ENCODE measurements at places on chromosomes 16 and 17.

- no peak for DNase-seq
Observed at GRCh38 chr17:2695243-2695960, 16.2 kb downstream of the CLUH start.

- DNase-seq: peak; percentile 96
Observed at GRCh38 chr16:48366165-48367093, 18.8 kb downstream of the SIAH1 start.

DNA sequence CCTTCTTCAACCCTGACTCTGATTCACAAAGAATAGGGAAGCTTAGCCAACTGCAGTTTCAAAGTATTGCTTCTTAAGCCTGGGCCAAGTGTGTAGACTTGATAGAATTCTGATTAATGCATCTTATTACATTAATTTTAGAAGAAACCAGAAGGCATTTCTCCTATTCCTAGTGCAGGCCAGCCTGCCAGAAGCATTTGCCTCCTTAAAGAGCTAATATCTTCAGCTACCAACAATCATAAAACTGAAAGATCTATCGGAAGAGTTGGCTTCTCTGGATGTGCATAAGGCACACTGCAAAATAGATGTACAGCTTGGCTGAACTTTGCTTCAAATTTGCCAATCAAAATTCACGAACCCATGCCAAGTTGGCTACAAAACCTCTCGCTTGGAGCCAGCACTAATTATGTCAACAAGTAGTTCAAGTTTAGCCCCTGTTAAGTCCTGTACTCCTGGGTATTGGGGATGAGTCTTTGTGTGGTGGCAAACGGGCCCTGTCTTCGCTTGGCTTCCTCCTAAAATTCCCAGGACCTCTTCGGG is 717.8 kb downstream of the WWOX start:
- no peak for DNase-seq

GRCh38 chr16:52497067-52497816 is 49.7 kb downstream of the TOX3 start:
- DNase-seq: no peak

DNA sequence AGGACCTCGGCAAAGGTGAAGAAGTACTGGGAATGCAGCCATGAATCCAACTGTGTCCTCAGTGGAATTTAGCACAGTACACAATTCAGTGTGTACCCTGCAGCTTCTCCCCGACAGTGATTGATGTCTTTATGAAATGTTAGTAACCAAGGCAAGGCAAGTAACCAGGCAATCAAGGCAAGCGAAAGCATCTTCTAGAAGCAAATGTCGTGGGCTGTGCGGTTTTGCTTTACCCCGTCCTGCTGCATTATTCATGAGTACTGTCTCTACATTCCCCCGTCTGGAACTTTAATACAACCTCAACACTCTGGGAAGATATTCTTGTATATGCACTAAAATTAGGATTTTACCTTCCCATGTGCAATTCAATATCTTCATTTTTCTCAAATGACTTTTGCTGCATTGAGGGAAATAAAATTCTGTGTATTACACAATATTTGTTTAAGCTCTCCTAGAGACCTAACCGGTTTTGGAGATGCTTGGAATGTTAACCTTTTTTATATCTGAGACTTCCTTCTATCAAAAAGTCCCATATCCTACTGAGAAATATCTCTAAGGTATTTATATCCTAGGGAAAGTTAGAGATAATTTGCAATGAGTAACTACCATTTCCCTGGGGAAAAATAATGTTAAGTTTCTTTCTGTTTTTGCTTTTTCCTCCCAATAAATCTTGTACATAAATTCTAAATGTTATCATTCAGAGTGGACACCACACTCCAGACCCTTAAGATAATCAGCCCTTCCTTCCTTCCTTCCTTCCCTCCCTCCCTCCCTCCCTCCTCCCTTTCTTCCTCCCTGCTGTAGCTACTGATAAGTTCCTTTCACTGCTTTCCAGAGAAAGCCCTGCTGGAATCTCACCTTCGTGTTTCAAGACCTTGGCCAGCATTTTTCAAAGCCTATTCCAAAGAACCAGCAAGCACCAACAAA is 51.9 kb upstream of the ADORA2B start:
- DNase-seq: no peak

DNA sequence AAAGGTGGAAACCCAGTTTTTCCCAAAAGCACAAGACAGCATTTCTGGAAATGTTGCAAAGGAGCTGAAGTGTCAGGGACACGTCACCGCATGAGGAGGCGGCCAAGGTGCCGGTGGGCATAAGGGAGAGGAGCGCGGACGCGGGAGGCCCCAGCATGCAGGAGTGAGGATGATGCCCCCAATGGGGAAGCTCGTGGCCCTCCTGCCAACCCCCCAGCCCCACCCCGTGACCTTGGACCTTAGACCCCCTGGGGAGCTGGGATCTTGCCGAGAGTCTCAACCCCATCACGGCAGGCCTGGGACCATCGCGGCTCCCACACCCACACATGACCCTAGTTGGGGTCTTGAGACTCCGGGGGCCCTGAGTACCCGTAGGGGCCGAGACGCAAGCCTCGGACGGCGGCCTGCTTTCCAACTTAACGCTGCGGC is 119.4 kb upstream of the METRNL start:
- no peak for DNase-seq

GRCh38 chr17:27070836-27071235 is 223.1 kb upstream of the WSB1 start:
- DNase-seq: no peak

DNA sequence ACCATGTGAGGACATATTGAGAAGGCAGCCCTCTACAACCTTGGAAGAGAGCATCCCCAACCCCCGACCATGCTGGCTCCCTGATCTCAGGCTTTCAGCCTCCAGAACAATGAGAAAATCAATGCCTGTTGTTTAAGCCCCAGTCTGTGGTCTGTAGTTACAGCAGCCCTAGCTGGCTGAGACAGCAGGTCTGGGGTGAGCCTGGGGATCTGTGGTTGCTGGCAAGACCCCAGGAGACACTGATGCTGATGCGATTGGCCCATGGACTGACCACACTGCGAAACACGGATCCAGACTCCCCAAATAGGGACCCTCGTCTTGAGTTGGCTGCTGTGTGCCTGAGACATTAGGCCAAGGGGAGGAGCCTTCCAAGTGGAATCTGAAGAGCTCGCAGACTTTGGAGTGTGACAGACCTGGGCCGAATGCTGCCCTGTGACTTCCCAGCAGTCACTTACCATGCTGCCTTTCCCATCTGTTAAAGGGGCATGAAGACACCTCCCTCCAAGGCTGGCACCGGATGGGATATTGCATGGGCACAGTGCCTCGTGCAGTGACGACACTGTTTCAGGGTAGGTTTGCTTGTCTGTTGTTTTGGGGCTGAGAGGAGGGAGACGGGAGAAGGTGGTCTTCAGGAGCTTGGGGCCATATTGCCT is 147.8 kb upstream of the RPL38 start:
- no peak for DNase-seq

- no peak for DNase-seq
Observed at GRCh38 chr16:34648-34987, 18.8 kb downstream of the POLR3K start.

DNA sequence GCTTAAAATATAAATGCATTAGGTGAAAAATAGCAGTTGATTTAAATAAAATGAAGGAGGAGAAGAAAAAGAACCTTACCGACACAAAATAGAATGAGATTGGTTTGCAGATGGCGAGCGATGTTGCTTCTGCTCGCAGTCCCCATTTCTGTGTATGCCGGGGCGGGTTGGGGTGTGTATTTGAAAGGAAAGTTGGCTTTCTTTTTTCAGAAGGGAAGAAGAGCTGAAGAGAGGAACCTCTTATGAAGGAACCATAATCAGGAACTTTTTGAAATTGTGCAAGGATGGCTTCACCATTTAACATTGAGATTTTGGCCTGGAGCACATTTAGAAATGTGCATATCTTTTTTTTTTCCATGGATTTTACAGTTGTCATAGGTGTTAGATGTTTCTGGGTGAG is at the start of gene IGSF6:
Gene IGSF6, minus strand, starts transcription at position 156 of the 400 bp plus-strand sequence. Its CDS starts 10 bp downstream, at position 146.
- no peak for DNase-seq

- no peak for DNase-seq
Observed at GRCh38 chr17:27882162-27882840, 10.9 kb downstream of the LYRM9 start.

GRCh38 chr17:76951375-76951905 is 83.2 kb downstream of the MGAT5B start:
- no peak for DNase-seq

GRCh38 chr16:17238285-17239028 is 232.3 kb downstream of the XYLT1 start:
- DNase-seq: peak; percentile 16

GRCh38 chr17:57295526-57296023 is 39.3 kb downstream of the MSI2 start:
- DNase-seq: no peak

DNA sequence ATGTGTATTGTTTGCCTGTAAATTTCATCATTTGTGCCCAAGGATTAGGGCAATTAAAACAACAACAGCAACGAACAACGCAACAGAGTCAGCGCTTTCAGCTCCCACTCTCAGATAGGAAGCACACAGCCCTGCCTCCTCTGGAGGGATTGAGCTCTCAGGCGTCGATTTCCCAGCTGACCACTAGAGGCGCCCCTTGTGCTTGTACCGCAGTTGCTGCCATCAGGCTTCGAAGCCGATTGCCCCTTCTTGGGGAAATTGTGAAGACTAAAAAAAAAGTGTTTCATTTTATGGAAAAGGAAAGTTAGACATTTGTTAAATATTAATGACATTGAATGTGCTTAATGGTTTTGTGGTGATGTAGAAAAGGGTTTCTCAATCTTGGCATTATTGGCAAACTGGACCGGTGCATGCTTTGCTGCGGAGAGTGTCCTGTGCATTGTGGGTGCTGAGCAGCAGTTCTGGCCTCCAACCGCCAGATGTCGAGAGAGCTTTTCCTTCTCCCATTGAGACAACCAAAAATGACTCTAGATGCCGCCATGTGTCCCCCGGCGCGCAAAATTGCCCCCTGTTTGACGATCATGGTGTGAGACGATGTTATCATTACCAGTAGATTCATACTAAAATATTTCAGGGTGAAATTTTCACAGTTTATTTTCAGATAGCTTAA is 650.4 kb upstream of the RBFOX1 start:
- DNase-seq: no peak

DNA sequence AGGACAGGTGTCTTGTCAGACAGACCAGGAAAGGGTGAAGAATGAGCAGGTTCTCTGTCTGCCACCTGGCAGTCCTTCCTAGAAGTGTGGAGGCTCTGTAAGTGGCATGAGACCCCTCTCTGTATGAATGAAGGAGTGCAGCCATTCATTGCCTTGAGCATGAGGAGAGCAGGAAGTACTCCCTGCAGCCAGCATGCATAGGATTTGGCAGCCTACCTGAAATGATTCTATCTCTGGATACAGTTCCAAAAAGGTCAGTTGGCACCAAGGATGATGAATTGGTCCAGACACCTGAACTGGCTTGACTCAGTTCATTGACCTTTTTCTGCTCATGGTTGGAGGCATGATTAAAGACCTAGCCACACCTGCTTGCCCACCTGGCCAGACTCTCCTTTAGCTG is 163.0 kb downstream of the PRKCB start:
- no peak for DNase-seq

DNA sequence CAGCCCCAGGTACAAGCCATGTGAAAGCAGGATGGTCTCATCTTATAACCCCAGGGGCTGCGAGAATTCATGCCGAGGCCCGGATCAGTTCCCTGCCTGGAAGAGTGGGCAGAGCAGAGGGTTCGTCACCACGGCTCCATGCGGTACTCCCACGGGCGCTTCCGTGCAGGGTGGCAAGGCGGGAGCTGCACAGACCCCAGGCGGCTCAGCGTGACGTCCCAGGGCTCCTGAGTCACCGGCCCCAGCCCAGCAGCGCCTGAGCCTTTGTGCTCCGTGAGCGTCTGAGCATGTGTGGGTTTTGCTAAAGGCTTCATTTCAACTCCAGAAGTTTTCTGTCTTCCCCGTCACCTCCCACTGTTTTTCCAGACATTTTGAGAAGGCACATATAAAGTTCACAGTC is 71.2 kb upstream of the CHMP6 start:
- no peak for DNase-seq

GRCh38 chr16:84982434-84982833 is 28.9 kb downstream of the ZDHHC7 start:
- DNase-seq: no peak

- DNase-seq: no peak
Observed at GRCh38 chr16:27471661-27472060, 69.7 kb downstream of the IL21R start.

- DNase-seq: no peak
Observed at GRCh38 chr16:81629034-81629802, 149.9 kb upstream of the PLCG2 start.

DNA sequence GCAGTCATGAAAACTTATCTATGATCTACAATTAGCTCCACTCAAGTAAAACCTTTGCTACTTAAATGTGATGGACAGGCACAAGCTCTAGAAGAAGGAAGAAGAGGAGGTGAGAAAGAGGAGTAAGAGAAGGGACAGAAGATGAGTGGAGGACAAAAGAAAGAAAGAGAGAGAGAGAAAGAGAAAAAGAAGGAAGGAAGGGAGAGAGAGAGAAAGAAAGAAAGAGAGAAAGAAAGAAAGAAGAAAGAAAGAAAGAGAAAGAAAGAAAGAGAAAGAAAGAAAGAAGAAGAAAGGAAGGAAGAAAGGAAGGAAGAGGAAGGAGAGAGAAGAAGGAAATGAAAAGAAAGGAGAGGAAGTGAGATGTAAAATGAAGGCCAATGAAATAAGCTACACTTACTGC is 2.2 kb upstream of the KRTAP9-3 start:
- DNase-seq: no peak

- DNase-seq: no peak
Observed at GRCh38 chr17:82281502-82282238, 8.2 kb upstream of the CSNK1D start.

DNA sequence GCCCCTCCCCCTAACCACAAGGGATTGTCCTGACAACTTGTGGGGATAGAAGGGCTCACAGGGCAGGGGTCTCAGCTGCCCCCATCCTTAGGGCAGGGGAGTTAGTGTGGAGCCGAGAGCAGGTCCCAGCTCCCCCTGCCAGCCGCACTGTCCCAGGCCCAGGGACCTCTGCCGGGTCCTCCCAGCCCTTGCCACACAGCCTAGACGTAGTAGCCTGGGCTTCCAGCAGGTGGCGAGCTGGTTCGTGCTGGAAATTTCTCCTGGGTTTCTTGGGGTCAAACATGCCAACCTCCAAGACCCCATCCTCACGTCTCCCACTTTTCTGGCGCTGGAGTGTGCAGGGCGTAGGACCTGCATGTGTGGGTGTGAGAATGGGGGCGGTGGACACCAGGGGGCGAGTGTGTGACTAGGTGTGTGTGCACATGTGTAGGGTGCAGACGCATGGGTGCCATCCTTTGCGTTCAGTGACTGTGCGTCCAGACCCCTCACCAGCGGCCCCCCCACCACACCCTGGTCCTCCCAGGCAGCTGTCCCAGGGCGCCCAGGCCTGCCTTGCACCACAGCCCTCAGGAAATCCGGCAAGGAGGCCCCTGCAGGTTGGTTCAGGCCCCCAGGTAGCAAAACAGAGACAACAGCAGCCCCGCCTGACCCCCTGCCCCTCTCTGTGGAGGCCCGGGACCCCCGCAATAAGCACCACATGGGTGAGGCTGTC is 29.5 kb downstream of the SBK1 start:
- no peak for DNase-seq

- DNase-seq: no peak
Observed at GRCh38 chr16:56048425-56049105, 142.7 kb upstream of the GNAO1 start.

GRCh38 chr16:53654946-53655345 is 48.7 kb downstream of the RPGRIP1L start:
- DNase-seq: no peak

- DNase-seq: no peak
Observed at GRCh38 chr17:10033959-10034358, 128.9 kb upstream of the RCVRN start.

All from fibroblast of the conjunctiva (primary cell).